ENCODE measurements at places on chromosomes 11 and 22.

- H3K27me3 ChIP-seq, result peaks cover 19% of the 10 kb centered on the region
- H3K27ac ChIP-seq, result no peak overlapping the region
- H3K36me3 ChIP-seq, result peaks cover 2% of the 10 kb centered on the region
- DNase-seq, result no peak
- H3K4me1 ChIP-seq, result peaks cover 13% of the 10 kb centered on the region
These were observed 195.5 kb upstream of the CADM1 start for GRCh38 chr11:115699733-115700132.

DNA sequence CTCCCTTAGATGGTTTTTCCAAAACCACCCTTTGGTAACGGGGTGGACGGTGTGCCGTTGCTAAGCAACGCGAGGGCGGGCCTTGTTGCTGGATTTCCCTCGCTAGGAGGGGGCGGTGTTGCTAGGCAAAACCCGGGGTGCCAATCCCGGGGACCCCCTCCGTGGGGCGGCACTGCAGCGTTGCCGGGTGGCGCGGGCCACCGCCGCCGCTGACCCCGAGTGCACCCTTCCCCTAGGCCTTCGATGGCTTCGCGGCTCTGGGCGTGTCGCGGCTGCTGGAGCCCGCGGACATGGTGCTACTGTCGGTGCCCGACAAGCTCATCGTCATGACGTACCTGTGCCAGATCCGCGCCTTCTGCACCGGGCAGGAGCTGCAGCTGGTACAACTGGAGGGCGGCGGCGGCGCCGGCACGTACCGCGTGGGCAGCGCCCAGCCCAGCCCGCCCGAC is 8.9 kb downstream of the EHBP1L1 start:
- no peak overlapping the region for H3K27ac ChIP-seq
- H3K27me3 ChIP-seq, result no peaks in the 10 kb centered on the region
- DNase-seq, result no peak
- no peak overlapping the region for H3K4me3 ChIP-seq

- no peaks in the 10 kb centered on the region for H3K36me3 ChIP-seq
- H3K27me3 ChIP-seq, result no peaks in the 10 kb centered on the region
- H3K4me1 ChIP-seq, result no peaks in the 10 kb centered on the region
- no peak overlapping the region for H3K4me3 ChIP-seq
These were observed 132.7 kb downstream of the CCDC81 start for GRCh38 chr11:86507249-86507845.

GRCh38 chr22:29886596-29886995 is 3.6 kb downstream of the MTMR3 start:
- H3K4me1 ChIP-seq, result peaks cover 3% of the 10 kb centered on the region
- H3K4me3 ChIP-seq, result no peak overlapping the region
- H3K27ac ChIP-seq, result no peak overlapping the region
- no peaks in the 10 kb centered on the region for H3K27me3 ChIP-seq
- no peaks in the 10 kb centered on the region for H3K36me3 ChIP-seq

DNA sequence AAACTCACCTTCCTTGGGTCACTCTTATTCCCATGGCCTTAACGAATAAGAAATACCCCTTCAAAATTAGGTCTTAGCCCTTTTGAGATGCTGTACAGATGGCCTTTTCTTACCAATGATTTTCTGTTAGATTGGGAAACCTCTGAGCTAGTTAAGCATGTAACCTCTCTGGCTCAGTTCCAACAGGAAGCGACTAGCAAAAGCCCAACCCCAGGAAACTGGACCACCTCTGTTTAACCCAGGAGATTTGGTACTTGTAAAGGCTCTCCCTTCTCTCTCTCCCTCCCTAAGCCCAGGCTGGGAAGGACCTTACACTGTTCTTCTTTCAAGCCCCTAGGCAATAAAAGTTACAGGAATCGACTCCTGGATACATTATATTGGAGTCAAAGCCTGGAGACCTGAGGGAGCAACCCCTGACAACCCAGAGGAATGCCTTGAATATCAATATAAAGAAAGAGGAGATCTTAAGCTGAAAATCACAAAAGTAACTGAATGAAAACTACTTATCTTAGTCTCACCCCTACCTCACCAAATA is 11.7 kb downstream of the APIP start:
- no peak overlapping the region for H3K4me3 ChIP-seq
- H3K27ac ChIP-seq, result no peak overlapping the region
- H3K36me3 ChIP-seq, result peaks cover 3% of the 10 kb centered on the region
- no peaks in the 10 kb centered on the region for H3K27me3 ChIP-seq

GRCh38 chr11:75380716-75381420 is 18.4 kb upstream of the RPS3 start:
- no peaks in the 10 kb centered on the region for H3K36me3 ChIP-seq
- no peaks in the 10 kb centered on the region for H3K27me3 ChIP-seq
- H3K27ac ChIP-seq, result peak overlapping the region; percentile 76

DNA sequence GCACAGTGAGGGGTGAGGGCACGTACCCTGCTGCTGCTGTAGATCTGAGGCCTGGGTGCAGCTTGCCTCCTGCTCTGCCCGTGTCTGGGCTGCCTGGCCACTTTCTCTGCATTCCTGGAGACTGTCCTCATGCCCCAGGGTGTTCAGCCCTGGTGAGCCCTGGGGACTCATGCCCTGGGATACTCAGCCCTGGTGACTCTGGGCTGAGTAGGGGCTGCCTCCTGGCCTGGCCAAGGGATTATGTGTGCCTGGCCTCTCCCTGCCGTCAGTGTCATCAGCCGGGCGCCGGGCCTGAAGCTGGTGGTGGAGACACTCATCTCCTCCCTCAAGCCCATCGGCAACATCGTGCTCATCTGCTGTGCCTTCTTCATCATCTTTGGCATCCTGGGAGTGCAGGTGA is 94.7 kb downstream of the CACNA1I start:
- H3K4me3 ChIP-seq, result no peak overlapping the region
- no peaks in the 10 kb centered on the region for H3K36me3 ChIP-seq
- H3K27me3 ChIP-seq, result peaks cover 42% of the 10 kb centered on the region
- H3K4me1 ChIP-seq, result no peaks in the 10 kb centered on the region
- DNase-seq, result no peak
